ENCODE measurements at places on chromosomes 3 and 15.

DNA sequence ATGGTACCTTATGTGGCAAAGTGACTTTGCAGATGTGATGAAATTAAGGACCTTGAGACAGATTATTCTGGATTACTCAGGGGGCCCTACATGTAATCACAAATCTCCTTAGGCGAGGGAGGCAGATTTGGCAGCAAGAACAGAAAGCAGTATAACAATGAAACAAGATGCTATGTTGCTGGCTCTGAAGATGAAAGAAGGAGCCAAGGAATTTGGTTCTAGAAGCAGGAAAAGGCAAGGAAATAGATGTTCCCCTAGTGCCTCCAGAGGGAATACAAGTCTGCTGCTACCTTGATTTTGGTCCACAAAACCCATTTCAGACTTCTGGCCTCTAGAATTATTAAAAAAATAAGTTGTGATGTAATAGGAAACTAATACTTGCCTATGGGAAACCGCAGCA lies 64.5 kb downstream of the PIK3R4 start:
- DNase-seq: no peak

DNA sequence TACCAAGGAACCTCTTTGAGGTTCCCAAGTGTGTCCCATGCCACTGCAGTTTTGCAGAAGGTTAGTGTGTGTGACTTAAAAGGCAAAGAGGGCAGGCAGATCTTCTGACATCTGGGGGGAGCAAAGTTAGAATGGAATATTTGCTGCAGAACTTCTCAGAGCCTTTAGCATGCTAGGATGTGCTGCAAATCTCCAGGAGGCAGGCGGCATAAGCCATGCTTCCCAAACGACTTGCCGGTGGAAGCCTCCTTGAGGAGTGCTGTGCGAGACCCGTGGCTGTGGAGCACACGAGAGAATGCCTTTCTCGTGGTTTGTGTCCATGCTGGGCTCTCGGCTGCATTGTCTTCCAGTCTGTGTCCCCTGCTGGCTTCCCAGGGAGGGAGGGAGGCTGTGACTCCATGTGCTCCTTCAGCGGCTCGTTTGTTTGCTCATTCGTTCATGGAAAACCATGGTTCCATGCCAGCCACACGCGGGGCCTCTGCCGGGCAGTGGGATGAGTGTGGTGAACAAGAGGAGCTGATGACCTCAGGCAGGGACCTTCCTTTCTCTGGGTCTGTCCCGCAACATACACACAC lies 13.8 kb downstream of the HDAC11 start:
- no peak for DNase-seq

DNA sequence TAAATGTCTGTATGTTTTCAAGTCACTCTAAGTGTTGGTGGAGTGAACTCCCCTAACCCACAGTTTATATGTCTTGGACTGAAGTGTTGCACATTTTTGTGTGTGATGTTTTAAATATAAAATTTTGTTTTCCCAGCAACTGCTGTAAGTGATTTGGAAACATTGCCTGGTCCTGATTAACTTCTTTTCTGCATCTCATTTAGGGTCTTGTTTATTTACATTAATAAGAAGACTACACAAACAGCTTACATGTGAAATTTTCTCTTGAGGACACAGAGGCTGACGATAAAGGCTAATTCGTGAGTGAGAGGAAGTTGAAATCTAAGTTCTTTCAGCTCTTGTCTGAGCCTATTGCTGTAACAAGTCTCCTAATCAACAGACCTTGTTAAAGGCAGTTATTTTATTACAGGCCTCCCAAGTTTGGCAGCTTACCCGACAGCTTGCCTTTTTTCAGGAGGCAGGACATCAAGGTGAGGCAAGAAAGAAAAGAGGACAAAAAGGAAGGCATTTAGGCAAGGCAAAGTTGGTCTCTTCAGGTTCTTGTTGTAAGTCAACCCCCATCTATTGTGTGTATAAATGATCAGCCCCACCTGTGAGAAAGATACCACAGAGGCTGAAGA lies 177.7 kb upstream of the NR2E3 start:
- no peak for DNase-seq

DNA sequence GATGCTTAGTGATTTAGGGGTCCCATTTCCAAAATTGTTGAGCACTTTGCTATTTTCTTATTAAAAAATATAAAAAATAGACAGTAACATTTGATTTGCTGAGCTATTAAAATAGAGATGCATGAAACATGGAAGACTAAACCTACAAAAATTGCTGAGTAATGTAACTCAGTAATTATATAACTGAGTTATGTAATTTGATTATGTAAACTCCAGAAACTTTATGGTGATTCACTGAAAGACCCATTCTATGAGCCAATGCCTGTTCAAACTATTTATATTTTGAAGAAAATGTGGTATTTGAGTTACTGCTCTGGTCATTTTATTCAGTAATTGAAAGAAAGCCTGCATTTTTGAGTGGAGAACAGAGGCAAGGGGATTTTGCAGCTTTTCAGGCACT lies 1221.5 kb upstream of the ALCAM start:
- DNase-seq: no peak

GRCh38 chr3:72766866-72767265 lies 81.4 kb downstream of the SHQ1 start:
- DNase-seq: no peak

DNA sequence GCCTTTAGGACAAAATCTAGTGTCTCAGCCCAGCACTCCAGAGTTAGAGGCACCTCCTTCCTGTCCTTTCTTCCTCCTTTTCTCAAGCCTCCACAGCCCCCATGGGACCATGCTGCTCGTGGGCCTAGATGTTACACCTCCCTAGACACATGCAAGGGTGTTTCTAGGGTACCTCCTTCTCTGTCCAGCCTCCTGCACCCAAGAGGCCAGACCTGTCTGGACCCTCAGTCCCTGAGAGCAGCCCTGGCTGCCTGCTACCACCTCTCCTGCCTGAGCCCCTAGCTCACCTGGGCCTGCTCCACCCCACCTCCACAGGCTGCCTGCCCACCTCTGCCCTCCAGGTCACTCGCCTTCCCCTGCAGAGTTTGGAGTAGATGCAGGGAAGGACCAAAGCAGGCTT lies 5.2 kb downstream of the LOXL1 start:
- DNase-seq: no peak

DNA sequence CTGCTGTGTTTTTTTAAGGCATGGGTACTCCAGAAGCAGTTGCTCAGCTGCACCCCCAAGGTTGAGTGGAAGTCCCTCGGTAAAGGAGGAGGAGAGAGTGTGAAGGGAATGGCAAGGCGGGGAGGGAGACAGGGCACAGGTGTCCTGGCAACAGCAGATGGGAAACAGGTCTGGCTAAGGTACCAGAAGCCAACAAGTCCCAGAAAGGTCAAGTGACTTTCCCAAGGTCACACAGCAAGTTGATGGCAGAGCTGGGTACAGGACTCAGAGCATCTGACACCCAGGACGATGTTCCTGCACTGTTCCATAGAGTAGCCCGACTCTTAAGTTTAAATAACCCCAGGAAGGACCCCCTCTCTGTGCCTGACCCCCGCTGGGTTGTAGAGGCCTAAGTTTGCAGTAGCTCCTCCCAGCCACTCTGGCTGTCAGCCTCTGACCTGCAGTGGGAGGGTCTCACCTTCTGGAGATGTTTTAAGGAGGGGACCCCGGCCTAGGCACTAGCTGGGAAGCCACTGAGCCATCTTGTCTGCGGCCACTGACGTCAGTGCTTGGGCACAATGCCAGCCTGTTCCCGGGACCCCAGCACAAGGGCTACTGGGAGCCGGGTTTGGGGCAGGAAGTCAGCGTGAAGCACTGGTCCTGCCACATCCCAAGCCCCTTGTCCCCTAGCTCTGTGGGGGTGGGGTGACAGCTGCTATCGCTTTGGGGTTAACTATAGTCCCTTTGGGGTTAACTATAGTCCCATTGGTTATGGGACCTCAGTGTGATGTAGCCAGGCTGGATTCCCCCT lies 10.5 kb downstream of the CSK start:
- no peak for DNase-seq

GRCh38 chr3:100647657-100648056 lies 38.3 kb downstream of the ADGRG7 start:
- DNase-seq: no peak

- DNase-seq: no peak
Measured at GRCh38 chr3:59866076-59866475, 816.3 kb upstream of the CFAP20DC start.

GRCh38 chr15:75036212-75036616 lies 12.8 kb downstream of the PPCDC start:
- DNase-seq: no peak

All from activated CD8-positive, alpha-beta memory T cell treated with anti-CD3 and anti-CD28 coated beads for 4 hours (primary cell).